ENCODE measurements at places on chromosomes 1 and 21. TPM values are rescaled to one million over a fixed set of nuclear protein-coding genes. Genes with fewer than 3 reads are reported as not detected.
A peak's percentile ranks its signal among the peaks of the same experiment; 100 is the strongest.

TRIM46 gene
- total RNA-seq = 2.7 TPM

DRAXIN gene
- not detected for total RNA-seq

C1QB gene
- total RNA-seq = 448 TPM

ZMYND12 gene
- 1.9 TPM for total RNA-seq

TAS1R1 gene
- not detected for total RNA-seq

LAX1 gene
- total RNA-seq = 0.99 TPM

TTC24 gene
- not detected for total RNA-seq

DNA sequence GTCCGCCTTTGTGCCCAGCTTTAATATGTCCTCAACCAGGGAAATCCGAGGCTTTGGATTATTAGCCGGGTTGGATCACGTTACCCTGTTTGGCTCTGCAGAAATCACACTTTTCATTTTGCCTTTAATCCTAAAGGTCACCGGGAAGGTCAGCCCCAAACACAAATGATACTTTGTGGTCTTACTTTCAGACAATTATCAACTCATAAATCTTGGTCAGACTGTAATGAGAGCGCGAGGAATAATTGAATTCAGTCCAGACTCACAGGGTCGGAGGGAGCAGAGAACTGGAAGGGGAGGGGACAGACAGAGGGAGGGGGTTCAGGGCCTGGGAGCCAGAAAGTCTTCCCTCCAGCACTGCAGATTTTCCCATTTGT, 91.7 kb upstream of the NFIA start:
- DNase-seq = no peak
- peak overlapping the region; percentile 78 for H3K27ac ChIP-seq
- H3K4me1 ChIP-seq = peaks cover 12% of the 10 kb centered on the region
- H3K36me3 ChIP-seq = no peaks in the 10 kb centered on the region
- no peak overlapping the region for H3K4me3 ChIP-seq

GRCh38 chr1:45216200-45216541, 9.8 kb upstream of the ZSWIM5 start:
- H3K27ac ChIP-seq = no peak overlapping the region
- H3K36me3 ChIP-seq = no peaks in the 10 kb centered on the region
- H3K4me3 ChIP-seq = no peak overlapping the region
- DNase-seq = no peak

DNA sequence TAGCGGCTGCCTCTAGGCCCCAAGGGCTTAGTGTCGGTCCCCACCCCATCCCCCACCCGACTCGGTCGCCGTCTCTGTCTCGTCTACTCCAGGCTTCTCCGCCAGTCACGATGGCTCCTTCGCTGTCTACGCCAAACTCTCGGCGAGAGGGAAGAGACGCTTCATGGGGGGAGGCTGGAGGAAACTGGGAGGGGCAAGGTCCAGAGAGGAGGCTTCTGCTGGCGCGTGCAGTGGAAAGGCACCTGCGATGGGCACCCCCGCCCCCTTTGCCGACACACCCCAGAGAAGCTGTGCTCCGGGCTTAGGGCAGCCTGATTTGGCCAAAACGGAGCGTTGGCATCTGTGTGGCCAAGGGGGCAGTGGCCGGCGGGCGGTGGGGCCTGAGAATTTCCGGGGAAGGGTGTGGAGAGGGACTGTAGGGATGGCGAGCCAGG, 1.2 kb upstream of the CSMD2 start:
- H3K36me3 ChIP-seq = no peaks in the 10 kb centered on the region
- H3K27me3 ChIP-seq = no peaks in the 10 kb centered on the region
- H3K27ac ChIP-seq = no peak overlapping the region
- DNase-seq = no peak

GRCh38 chr1:18328803-18329202, 151.9 kb upstream of the KLHDC7A start:
- no peak overlapping the region for H3K4me3 ChIP-seq
- H3K27me3 ChIP-seq = no peaks in the 10 kb centered on the region
- DNase-seq = no peak
- H3K4me1 ChIP-seq = no peaks in the 10 kb centered on the region

DNA sequence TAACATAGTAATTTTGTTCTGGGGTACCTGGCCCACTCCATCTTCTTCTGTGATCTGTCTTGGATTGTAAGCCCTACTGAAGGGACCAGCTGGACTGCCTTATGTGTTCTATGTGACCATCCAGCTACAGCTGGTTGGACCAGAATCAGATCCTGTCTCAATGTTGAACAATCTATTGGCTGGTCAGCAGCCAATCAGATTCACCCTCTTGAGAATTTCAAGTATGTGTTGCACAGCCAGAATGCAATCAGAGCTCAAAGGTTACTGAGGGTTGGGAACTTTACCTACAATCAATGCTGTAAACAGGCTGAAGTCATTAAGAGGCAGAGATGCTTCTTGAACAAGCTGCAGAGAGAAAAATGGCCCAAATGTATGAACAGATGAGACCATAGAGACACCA, 61.9 kb downstream of the KCNC4 start:
- H3K4me1 ChIP-seq = no peaks in the 10 kb centered on the region
- no peaks in the 10 kb centered on the region for H3K36me3 ChIP-seq
- H3K27me3 ChIP-seq = no peaks in the 10 kb centered on the region
- DNase-seq = no peak
- H3K4me3 ChIP-seq = no peak overlapping the region

DNA sequence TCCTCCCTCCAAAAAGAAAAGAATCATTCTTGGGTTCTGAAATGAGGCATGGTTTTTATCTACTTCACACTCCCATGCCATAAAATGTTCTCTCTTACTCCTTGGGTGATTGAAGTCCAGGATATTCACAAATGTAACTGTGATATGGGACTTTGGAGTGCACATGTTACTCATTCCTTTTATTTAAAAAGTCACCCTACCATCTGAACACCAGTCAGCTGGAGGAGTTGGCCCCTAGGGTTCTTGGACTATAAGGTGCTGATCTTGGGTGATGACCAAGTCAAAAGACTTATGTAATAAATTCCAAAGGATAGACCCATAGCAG, 128.4 kb downstream of the CLIC6 start:
- no peaks in the 10 kb centered on the region for H3K4me1 ChIP-seq
- DNase-seq = no peak
- no peaks in the 10 kb centered on the region for H3K36me3 ChIP-seq
- H3K27me3 ChIP-seq = no peaks in the 10 kb centered on the region
- no peak overlapping the region for H3K27ac ChIP-seq

- no peaks in the 10 kb centered on the region for H3K36me3 ChIP-seq
- H3K4me1 ChIP-seq = peaks cover 17% of the 10 kb centered on the region
- no peaks in the 10 kb centered on the region for H3K27me3 ChIP-seq
- no peak for DNase-seq
- no peak overlapping the region for H3K27ac ChIP-seq
Measured at GRCh38 chr1:47772960-47773682, 224.1 kb downstream of the TRABD2B start.

DNA sequence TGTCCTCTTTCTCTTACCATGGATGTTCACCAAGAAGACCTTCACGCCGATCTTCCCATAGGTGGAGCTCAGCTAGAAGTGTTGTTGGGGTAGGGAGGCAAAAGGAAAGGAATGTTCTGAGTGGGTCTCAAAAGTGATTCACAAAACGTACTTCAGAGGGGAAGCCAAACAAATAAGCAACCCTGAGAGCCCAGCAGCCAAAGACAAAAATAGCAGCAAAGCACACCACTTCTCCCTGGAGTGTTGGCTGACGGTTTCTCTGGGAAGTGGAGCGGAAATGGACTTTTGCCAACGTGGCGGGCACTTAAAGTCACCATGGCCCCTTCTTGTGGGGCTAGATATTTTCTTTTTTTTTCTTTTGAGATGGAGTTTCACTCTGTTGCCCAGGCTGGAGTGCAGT, 23.1 kb downstream of the SLC26A9 start:
- H3K27me3 ChIP-seq = no peaks in the 10 kb centered on the region
- peak overlapping the region; percentile 30 for H3K4me3 ChIP-seq

GRCh38 chr1:214801191-214801590, 198.2 kb downstream of the CENPF start:
- no peak overlapping the region for H3K27ac ChIP-seq
- H3K27me3 ChIP-seq = no peaks in the 10 kb centered on the region

- peak overlapping the region; percentile 23 for H3K4me3 ChIP-seq
- H3K27me3 ChIP-seq = no peaks in the 10 kb centered on the region
- DNase-seq = no peak
Measured at GRCh38 chr1:219296430-219297355, 123.0 kb downstream of the LYPLAL1 start.

- H3K36me3 ChIP-seq = no peaks in the 10 kb centered on the region
- DNase-seq = no peak
- no peaks in the 10 kb centered on the region for H3K27me3 ChIP-seq
- no peak overlapping the region for H3K27ac ChIP-seq
Measured at GRCh38 chr1:67869233-67869632, 36.0 kb upstream of the GNG12 start.

- no peak overlapping the region for H3K27ac ChIP-seq
- H3K4me1 ChIP-seq = peaks cover 3% of the 10 kb centered on the region
- no peak for DNase-seq
- peak overlapping the region; percentile 22 for H3K4me3 ChIP-seq
Measured at GRCh38 chr1:89552471-89553081, 27.9 kb downstream of the LRRC8B start.

DNA sequence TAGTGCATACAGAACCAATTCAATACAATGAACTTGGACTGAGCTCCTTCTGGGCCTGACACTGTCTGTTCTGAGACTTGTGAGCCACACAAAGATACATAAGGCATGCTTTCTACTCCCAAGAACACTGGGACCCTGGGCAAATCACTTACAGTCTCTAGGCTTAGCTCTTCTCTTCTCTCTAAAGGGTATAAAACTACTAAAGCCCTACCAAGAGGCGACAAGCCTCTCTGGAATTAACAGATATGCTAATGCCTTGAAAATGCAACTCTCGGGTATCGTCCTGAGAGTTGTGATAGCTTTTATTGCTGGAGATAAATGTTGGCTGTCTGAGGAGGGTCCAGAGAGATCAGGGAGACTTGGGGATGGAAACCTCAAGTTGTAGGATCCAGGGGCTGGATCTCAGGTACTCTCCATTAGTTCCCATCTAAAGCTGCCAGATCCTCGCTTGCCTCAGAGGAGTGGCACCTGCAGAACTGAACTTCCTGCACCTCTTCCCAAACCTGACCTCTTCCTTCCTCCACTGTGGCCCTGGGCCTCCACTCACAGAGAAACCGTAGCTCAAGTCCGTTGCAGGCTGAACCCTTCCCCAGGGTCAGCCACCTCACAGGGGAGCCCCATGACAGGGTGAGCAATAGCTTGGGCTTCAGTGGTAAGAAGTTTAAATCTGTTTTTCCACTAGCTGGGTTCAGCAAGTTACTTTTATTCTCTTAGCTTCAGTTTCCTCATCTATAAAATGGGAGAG, 11.5 kb upstream of the CFAP45 start:
- H3K36me3 ChIP-seq = no peaks in the 10 kb centered on the region
- DNase-seq = no peak
- H3K27me3 ChIP-seq = no peaks in the 10 kb centered on the region
- H3K4me3 ChIP-seq = no peak overlapping the region

- DNase-seq = no peak
- H3K27ac ChIP-seq = no peak overlapping the region
- no peak overlapping the region for H3K4me3 ChIP-seq
- H3K4me1 ChIP-seq = no peaks in the 10 kb centered on the region
Measured at GRCh38 chr21:27561116-27561515, 594.2 kb upstream of the ADAMTS5 start.

DNA sequence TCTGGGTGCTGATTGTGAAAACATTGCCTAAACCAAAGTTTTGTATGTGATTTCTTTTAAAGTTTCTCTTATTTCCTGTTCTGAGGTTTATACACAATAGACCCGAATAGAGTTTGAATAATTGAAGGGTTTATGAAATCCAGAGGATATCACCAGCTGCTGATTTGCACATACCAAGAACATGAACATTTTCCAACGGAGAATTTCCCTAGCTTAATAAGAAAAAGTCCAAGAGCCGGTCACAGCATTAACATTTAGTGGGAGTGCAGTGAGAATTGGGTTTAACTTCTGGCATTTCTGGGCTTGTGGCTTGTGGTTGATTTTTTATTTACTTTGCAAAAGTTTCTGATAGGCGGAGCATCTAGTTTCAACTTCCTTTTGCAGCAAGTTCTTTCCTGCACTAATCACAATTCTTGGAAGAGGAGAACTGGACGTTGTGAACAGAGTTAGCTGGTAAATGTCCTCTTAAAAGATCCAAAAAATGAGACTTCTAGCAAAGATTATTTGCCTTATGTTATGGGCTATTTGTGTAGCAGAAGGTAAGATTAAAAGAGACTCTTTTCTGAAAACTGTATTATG, at the start of gene CFH:
Gene CFH (plus strand): TSS at position 407 of the 579 bp plus-strand sequence. CDS start 75 bp downstream, at position 482.
- H3K27me3 ChIP-seq = no peaks in the 10 kb centered on the region
- H3K27ac ChIP-seq = no peak within 1 kb of the TSS
- H3K4me3 ChIP-seq = peak within 1 kb of the TSS; percentile 62

DNA sequence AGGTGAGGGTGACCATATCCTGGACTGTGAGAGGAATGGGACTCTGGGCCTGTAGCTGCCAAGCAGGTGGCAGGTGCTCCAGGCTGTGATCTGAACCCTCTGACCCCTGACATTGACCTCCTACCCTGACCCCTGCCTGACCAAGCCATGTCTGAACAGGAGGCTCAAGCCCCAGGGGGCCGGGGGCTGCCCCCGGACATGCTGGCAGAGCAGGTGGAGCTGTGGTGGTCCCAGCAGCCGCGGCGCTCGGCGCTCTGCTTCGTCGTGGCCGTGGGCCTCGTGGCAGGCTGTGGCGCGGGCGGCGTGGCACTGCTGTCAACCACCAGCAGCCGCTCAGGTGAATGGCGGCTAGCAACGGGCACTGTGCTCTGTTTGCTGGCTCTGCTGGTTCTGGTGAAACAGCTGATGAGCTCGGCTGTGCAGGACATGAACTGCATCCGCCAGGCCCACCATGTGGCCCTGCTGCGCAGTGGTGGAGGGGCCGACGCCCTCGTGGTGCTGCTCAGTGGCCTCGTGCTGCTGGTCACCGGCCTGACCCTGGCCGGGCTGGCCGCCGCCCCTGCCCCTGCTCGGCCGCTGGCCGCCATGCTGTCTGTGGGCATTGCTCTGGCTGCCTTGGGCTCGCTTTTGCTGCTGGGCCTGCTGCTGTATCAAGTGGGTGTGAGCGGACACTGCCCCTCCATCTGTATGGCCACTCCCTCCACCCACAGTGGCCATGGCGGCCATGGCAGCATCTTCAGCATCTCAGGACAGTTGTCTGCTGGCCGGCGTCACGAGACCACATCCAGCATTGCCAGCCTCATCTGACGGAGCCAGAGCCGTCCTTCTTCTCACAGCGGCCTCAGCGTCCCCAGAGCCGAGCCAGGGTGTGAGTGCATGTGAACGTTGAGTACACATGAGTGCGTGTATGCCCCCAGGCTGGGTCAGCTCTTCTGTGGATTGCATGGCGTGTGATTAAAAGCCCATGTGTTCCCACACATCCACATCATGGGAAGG, 3.1 kb downstream of the TMEM125 start:
- H3K27me3 ChIP-seq = no peaks in the 10 kb centered on the region
- DNase-seq = no peak
- H3K4me1 ChIP-seq = no peaks in the 10 kb centered on the region
- H3K27ac ChIP-seq = no peak overlapping the region
- no peak overlapping the region for H3K4me3 ChIP-seq

GRCh38 chr1:186887203-186887602, 58.5 kb downstream of the PLA2G4A start:
- no peaks in the 10 kb centered on the region for H3K27me3 ChIP-seq
- no peaks in the 10 kb centered on the region for H3K36me3 ChIP-seq
- H3K27ac ChIP-seq = no peak overlapping the region

- peaks cover 65% of the 10 kb centered on the region for H3K4me1 ChIP-seq
- H3K27me3 ChIP-seq = no peaks in the 10 kb centered on the region
- H3K4me3 ChIP-seq = peak overlapping the region; percentile 87
- H3K36me3 ChIP-seq = no peaks in the 10 kb centered on the region
Measured at GRCh38 chr1:27601771-27602461, 2.0 kb downstream of the AHDC1 start.

- H3K4me3 ChIP-seq = no peak overlapping the region
- H3K27ac ChIP-seq = no peak overlapping the region
- no peak for DNase-seq
- H3K36me3 ChIP-seq = no peaks in the 10 kb centered on the region
Measured at GRCh38 chr1:231049121-231049979, 9.3 kb upstream of the FAM89A start.

All from thoracic aorta (tissue), 2 donors.